GM20000 (cell line): ENCODE measurements at places on chromosomes 3 and 15.
A peak's percentile ranks its signal among the peaks of the same experiment; 100 is the strongest.

DNA sequence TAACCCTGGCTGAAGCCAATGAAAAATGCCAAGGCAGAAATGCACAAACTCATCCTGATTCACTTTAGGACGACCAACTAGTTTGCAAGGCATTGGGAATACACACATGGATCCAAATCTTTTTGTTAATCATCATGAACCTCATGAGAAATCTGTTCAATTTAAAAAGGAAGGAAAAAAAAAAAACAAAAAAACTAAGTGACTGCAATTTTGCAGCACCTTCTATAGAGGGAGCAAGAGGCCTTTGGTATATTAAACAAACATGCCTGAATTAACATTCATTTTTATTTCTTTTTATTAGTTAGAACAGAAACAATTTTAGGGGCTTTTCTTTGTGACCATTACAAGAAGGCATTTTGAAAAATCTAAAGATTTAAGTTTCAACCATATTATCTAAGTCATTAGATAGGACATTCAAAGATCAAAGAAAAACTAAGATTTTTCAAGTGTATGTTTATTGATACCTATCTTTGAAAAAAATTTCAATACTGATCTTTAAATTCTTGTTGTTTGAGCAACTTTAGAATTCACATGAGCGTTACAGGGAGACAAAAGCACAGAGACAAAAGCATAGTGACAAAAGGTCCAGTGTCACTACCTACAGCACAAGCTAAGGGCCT lies 182.4 kb downstream of the CBLB start:
- DNase-seq, result peak; percentile 18

- no peak for DNase-seq
These were observed 368.7 kb upstream of the TBL1XR1 start for GRCh38 chr3:177565981-177566380.

GRCh38 chr3:16697443-16698147 lies 92.4 kb upstream of the DAZL start:
- DNase-seq, result no peak

DNA sequence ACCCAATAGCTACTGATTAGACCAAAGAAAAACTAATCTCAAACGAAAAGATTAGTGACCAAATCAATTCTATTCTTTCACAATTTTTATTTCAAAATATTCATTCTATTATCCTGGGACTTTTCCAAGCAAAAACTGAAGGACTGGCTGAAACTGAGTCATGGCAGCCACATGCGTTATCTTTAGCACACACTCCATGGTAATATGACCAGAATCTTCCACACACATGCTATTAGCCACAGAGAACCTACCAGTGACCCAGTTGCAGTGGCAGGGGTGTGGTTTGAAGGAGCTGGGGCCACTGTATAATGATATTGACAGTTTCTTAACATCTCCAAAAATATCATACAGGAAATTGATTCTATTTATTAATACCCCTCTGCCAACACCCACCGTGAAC lies 154.8 kb upstream of the ABI3BP start:
- no peak for DNase-seq

DNA sequence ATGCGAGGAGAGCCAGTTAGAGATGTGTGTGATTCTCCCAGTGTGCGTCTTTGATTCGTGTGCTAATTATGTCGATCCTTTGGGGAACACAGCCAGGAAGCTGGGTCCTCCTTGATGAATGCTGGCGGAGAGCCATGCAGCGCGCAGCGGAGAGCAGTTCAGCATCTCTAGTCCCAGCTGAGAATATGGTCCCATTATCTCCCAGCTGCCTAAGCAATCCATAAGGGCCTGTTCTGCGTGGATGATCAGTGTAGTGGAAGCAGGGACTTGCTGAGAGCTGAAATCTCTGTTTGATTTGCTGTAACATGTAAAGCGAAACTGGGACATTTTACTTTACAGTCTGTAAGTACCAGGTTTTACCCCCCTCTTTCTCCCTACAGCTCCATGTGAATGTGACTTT lies 412.7 kb downstream of the CNTN4 start:
- no peak for DNase-seq

GRCh38 chr3:138219255-138219654 lies 32.2 kb downstream of the ARMC8 start:
- DNase-seq, result no peak

GRCh38 chr3:196666001-196666867 lies 26.7 kb downstream of the NRROS start:
- DNase-seq, result no peak

GRCh38 chr3:152644478-152644877 lies 190.5 kb upstream of the P2RY1 start:
- no peak for DNase-seq

DNA sequence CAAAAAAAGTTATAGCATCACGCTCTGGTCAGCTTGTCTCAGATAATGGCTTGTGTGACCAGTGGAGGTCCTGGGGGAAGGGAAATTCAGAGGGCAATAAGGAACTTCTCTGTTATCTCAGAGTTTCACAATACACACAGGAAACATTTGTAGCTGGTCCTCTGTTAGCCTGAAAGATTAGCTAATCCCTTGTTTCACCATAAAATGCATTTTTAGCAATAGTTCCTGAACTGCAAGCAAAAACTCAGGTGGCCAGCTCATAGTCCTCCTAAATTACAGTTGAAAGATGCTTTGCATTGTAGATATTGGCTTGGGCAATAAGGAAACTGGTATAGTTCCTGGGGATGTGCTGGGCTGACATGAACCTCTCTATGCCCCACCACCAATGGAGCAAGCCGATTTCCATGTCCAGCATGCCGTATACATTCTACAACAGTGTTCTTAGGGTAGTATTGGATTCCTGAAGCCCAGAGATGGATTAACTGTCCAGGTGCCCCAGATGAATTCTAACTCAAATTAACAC lies 141.5 kb upstream of the TBL1XR1 start:
- peak; percentile 39 for DNase-seq

- no peak for DNase-seq
These were observed 112.8 kb upstream of the BCL6 start for GRCh38 chr3:187858041-187858440.

DNA sequence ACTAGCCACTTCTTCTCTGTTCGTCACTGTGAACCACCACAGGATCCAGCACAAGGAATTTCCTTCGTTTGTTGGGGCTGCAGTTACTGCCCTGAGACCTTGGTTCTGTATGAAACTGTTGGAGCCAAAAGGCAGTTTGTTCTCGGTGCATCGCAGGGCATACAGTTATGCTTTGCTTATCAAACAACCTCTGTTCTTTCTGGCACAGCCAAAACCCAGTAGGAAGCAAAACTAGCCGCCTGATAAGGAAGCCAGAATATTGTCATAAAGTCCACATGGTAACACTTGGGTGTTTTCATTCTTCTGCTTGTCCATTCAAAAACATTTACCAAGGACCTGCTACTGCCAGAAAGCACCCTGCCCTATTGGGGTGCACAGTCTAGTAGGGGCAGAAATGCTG lies 116.1 kb downstream of the RAB11A start:
- DNase-seq, result no peak

- DNase-seq, result no peak
These were observed 125.3 kb downstream of the SUCNR1 start for GRCh38 chr3:151998744-151999143.

DNA sequence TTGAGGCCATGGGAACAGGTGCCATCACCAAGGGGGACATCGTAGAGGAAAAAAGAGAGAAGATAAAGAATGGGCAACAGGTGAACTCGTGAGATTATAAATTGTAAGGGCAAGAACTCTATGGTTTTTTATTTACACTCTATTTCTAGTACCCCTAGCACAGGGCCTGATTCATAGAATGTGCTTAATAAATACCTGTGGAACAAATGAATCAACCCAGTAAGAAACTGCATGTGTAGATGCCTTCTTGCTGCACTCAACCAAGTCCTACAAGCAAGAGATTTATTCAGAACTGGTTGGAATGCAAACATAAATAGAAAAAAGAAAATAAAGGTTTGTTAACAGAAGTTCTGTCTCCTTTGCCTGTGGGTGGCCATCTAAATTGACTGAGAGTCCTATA lies 18.7 kb upstream of the KPNA1 start:
- no peak for DNase-seq

GRCh38 chr15:82172506-82172905 lies 90.0 kb downstream of the EFL1 start:
- no peak for DNase-seq
